ENCODE measurements at places on chromosomes 11 and 22. TPM values are rescaled to one million over a fixed set of nuclear protein-coding genes. Genes with fewer than 3 reads are reported as not detected.
A peak's percentile ranks its signal among the peaks of the same experiment; 100 is the strongest.

DNA sequence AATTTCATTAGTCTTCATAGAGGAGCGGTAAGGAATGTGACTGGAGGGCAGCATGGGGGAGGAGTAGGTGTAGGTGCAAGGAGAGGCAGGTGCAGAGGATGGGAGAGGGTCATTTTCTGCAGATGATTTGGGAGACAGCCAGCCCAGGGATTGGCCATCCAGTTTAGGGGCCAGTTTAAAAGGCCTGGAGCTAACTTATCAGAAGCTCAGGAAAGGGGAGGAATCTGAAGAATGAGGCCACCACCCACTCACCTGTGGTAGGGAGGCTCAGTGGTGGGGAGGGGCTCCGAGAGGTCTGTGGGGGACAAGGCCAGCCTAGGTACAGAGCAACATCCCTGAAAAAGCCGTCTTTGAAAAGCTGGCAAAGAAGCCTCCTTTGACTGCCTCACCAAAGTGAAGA is 110.8 kb upstream of the TMEM45B start:
- no peak for DNase-seq

DNA sequence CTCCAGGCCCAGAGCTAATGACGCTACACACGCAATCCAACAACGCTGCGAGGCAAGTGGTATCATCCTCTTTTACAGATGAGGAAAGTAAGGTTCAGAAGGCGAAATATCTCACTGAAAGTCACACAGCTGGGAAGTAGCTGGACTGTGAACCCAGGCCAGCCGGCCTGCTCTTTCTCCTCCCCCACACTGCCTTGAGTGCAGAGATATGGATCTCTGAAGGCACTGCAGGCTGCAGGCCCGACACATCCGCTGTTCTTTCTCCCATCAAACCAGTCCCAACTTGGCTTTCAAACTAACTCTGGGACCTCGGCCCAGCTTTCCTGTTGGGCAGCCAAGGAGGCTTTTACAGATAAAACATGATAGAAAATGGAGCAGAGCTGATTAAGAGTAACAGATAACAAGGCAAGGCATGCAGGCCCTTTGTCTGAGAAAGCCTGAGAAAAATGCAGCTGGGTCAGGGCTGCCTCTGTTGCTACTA is 64.0 kb upstream of the PTPRJ start:
- DNase-seq = no peak

DNA sequence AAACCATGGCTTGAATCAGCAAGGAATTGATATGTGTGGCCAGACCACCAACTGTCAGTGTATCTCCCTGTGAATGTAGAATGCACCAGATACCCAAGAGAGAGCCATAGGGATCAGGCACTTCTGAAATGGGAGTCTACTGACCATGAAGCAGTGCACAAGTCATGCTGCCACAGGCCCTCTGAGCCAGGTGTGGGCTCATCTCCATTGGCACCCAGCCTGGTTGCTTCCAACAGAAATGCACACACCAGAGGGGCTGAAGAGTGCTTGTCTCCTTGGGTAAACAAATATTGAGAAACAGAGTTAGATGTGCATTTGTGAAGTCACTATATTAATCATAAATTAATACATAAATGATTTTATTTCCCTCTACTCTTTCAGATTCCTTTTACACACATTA is 28.4 kb upstream of the PANX1 start:
- no peak for DNase-seq

DNA sequence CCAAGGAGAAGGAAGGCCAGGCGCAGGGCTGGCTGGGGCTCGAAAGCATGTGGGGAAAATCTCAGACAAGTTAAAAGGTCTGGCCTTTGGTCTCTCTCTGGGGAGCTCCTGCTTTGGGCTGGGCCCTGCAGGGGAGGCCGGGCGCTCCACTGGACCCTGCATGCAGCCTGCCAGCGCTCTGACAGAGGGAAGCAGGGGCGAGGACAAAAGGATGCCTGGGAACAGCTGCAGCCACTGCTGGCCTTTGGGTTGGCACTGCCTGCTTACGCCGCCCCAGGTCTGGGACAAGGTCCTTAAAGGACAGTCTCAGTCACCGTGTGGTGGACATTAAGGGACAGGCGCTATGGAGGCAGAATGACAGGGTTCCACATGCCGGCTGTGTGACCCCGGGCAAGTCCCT is 56.4 kb upstream of the TTLL12 start:
- DNase-seq = no peak

DNA sequence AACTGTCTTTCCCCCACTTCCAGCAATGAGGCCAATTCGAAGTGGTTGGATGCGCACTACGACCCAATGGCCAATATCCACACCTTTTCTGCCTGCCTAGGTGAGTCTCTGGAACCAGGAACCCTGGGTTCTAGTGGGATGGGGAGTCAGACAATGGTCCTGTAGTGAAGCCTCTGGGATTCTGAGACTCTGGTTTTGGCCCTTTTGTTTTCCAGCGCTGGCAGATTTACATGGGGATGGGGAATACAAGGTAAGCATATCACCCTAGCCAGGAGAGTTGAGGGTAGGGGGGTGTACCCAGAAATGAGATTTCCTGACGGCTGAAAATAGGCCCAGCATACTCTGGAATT is 530 bp downstream of the BBS1 start:
- DNase-seq = no peak

DNA sequence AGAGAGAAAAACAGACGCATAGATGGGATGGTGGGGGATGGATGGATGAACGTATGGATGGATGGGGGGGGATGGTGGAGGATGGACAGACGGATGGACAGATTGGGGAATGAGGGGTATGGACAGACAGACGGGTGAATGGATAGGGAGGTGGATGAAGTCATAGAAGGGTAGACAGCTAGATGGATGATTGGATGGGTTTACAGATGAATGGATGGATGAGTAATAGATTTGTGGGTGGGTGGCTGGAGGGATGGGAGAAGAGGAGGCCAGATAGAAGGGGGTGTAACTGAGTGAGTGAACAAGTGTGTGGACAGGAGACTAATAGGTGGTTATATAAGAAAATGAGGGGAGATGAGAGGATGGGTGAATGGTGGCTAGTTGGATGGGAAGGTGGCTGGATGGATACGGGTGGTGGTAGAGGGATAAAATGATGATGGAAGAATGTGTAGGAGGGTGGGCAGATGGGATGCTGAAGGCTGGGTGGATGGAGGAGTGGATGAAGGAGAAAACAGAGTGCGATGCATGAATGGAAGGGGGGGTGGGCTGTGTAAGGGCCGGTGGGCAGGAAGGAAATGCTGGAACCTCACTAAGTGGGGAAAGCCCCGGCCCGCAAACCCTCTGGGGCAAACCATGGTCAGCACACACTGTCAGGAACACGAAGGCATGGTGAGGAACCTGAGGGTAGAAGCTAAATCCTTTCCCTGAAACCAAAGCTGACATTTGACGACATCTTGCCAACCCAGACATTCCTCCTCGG is 21.6 kb downstream of the ARVCF start:
- no peak for DNase-seq

- no peak for DNase-seq
Observed at GRCh38 chr11:86180423-86180822, 64.1 kb upstream of the EED start.

Gene NPAS4
- 1.00 TPM for total RNA-seq

DNA sequence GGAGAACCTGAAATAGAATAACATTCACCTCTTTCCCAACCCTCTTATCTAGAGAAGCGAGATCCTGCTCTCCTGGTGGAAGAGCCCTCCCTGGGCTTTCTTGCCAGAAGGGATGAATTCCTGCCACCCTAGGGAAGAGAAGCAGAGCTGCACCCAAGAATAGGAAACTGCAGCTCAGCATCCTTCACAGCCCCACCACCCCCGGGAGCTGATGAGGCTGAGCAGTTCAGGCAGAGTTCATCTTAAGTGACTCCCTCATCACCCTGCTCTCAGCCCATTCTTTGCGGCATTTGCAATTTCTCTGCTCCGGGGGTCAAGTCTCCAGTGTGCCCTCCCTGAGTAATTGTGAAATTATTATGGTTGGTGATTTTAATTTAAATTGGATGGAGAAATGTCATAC is 514.9 kb downstream of the BUD13 start:
- no peak for DNase-seq

- no peak for DNase-seq
Observed at GRCh38 chr11:26651916-26652315, 69.9 kb downstream of the SLC5A12 start.

Gene SLC22A24
- total RNA-seq = not detected

DNA sequence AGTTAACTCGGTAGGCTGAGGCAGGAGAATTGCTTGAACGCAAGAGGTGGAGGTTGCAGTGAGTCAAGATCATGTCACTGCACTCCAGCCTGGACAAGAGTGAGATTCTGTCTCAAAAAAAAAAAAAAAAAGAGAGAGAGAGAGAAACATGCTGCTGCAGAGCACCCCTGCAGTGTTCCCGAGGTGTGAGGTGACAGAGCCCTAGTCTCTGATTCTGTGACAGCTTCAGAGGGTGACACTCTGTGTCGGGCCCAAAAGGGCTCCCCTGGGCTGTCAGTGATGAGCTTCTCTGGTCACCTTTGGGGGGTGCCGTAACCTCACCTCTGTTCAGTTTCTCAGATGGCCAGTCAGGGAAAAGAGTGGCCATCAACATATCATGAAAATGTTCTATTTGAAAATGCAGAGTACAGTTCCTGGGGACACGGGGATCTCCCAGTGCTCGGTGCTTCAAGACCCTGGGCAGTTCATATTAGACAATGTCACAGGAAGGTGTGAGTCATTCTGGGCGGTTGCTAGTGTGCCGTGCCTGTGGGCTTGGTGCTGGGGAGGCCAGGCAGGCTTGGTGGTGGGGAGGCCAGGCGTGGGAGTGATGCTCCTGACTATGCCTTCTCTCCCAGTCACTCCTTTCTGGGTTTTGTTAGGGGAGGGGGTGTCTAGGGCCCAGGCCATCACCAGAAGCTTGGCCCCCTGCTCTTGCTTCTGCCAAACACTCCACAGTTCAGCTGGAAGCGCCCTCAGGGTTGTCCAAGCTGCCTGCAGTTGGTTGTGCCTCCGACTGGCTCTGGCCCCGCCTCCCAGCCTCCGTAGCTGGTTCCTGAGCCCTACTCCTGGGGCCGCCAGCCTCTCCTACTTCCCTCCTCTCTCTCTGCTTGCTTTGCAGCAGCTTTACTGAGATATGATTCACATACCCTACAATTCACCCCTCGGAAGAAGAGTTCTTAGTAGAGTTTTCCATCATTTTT is 52.5 kb upstream of the CLDN5 start:
- DNase-seq = no peak

Gene LMO2
- total RNA-seq = 4.5 TPM

DNA sequence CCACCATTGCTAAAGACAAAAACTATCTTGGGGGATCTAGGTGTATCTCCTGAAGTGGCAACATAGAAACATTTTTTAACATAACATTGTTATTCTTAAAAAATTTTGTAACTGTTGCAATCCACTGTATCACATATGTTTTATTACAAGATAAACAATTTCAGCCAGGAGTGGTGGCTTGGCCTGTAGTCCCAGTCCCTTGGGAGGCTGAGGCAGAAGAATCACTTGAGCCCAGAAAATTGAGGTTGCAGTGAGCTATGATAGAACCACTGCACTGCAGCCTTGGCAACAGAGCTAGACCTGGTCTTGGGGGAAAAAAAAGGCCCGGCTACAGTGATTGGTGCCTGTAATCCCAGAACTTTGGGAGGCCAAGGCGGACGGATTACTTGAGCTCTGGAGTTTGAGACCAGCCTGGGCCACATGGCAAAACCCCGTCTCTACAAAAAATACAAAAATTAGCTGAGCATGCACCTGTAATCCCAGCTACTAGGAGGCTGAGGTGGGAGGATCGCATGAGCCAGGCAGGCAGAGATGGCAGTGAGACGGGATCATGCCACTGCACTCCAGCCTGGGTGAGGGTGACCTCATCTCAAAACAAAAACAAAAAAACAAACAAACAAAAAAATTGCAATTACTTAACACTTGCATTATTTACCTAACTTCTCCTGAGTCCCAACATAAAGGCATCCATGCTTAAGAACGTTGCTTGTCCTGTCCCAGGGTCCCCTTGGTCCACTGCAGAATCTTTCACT is 1.5 kb upstream of the DEPDC5 start:
- no peak for DNase-seq

- DNase-seq = no peak
Observed at GRCh38 chr11:57798905-57799559, 37.4 kb downstream of the CTNND1 start.

DNA sequence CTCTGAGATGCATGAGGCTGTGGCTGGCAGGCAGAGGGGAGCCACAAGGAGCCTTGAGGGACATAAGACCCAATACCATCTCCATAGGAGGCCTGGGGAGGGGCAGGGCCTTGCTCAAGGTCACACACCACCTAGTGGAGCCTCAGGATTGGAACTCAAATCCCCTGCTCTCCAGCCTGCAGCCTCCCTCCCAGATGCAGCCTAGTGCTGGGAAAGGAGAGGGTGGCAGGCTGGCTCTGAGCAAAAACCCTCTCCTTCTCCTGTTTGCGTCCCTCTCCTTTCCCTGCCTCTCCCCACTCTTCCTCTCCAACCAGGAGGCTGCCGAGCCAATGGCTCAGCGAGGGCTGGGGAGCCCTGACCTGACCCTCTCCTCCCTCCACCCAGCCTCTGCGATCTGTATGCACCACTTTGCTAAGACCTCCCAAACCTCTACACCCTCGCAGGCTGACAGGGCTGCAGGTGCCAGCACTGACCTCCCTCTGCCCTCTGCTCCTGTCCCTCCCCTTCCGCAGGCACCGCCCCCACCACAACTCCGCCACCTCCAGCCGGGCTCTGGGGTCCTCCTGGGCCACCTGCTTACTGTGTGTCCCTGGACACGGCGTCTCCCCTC is 14.7 kb downstream of the IGLL1 start:
- DNase-seq = no peak

Gene PHLDB1
- 148 TPM for total RNA-seq

GRCh38 chr11:79253280-79253679 is 187.6 kb downstream of the TENM4 start:
- DNase-seq = no peak

Gene BRSK2
- 4.9 TPM for total RNA-seq

- no peak for DNase-seq
Observed at GRCh38 chr22:29697853-29698598, 21.8 kb upstream of the CABP7 start.

GRCh38 chr11:44066732-44067141 is 667 bp downstream of the ACCS start:
- DNase-seq = no peak

GRCh38 chr11:122656073-122656630 is 630 bp downstream of the UBASH3B start:
- peak; percentile 43 for DNase-seq

Gene ZNF74
- total RNA-seq = 38.3 TPM

Gene ARAP1
- 155 TPM for total RNA-seq

DNA sequence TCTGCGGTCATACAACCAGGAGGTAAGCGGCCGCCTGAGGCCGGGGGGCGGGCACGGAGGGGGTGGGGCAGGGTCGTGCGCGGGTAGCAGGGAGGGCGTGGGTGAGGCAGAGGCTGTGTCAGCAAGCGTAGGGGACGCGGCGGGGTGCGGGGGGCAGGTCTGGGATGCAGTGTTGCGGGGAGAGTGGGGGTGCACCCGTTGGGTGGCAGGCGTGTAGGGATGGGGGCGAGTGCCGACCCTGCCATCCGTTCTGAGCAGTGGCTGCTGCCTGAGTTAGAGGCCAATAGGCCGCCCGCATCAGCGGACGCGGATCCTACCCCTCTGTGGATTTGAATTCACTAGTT is 1.4 kb downstream of the RIC8A start:
- DNase-seq = no peak

Data from mesothelial cell of epicardium (in vitro differentiated cells).